ENCODE measurements at places on chromosomes 16 and 17.
A peak's percentile ranks its signal among the peaks of the same experiment; 100 is the strongest.

- DNase-seq, result no peak
Measured at GRCh38 chr16:22189473-22190080, 16.5 kb upstream of the EEF2K start.

GRCh38 chr17:77606865-77607210 is 351.7 kb upstream of the TNRC6C start:
- no peak for DNase-seq

GRCh38 chr17:64398320-64398719 is 7.7 kb upstream of the PECAM1 start:
- DNase-seq, result no peak

DNA sequence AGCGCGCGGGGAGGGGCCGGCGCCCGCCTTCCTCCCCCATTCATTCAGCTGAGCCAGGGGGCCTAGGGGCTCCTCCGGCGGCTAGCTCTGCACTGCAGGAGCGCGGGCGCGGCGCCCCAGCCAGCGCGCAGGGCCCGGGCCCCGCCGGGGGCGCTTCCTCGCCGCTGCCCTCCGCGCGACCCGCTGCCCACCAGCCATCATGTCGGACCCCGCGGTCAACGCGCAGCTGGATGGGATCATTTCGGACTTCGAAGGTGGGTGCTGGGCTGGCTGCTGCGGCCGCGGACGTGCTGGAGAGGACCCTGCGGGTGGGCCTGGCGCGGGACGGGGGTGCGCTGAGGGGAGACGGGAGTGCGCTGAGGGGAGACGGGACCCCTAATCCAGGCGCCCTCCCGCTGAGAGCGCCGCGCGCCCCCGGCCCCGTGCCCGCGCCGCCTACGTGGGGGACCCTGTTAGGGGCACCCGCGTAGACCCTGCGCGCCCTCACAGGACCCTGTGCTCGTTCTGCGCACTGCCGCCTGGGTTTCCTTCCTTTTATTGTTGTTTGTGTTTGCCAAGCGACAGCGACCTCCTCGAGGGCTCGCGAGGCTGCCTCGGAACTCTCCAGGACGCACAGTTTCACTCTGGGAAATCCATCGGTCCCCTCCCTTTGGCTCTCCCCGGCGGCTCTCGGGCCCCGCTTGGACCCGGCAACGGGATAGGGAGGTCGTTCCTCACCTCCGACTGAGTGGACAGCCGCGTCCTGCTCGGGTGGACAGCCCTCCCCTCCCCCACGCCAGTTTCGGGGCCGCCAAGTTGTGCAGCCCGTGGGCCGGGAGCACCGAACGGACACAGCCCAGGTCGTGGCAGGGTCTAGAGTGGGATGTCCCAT is 232.8 kb downstream of the SEC14L1 start:
- no peak for DNase-seq

- no peak for DNase-seq
Measured at GRCh38 chr16:72827866-72828265, 220.1 kb downstream of the ZFHX3 start.

- DNase-seq, result no peak
Measured at GRCh38 chr17:39800540-39800939, 62.8 kb downstream of the GRB7 start.

DNA sequence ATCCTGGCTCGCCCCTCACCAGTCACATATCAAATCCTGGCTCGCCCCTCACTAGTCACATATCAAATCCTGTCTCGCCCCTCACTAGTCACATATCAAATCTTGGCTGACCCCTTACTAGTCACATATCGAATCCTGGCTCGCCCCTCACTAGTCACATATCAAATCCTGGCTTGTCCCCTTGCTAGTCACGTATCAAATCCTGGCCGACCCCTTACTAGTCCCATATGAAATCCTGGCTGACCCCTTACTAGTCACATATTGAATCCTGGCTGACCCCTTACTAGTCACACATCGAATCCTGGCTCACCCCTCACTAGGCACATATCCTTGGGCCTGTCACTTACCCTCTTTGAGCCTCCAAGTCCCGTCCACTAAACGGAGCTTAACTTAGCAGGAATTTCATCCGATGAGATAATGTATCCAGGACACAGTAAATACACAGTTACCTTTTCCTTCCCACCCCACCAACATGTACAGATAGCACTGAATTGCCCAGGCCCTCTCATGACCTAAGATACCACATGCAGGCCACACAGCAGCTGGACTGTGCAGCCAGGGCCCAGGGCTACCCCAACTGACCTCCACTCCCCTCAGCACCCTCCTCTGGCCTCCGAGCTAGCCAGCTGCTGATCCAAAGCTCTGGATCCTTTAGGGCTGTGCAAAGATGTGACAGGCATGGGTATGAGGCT is 157.8 kb upstream of the RPH3AL start:
- peak; percentile 34 for DNase-seq

DNA sequence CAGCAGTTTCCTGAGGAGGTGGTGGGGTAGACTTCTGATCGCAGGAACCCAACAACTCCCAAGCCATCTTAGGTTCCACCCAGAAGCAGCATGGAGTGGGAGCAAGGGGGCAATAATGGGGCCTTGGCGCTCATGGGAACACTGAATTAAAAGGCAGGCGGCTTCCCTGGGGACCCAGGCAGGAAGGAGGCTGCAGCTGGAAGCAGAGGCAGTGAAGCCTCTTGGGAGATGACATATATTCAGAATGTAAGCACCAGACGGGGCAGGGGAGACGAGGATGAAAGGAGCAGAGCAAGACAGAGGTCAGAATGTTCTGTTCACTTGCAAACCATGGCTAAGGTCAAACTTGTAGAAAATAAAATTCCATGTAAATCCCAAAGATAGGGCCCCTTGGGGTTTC is 2.9 kb downstream of the HIGD1B start:
- no peak for DNase-seq

Measured in LHCN-M2 (cell line).